T follicular helper cell (primary cell): ENCODE measurements at places on chromosomes 5 and 9.

GRCh38 chr5:134555890-134556311 is 30.4 kb downstream of the JADE2 start:
- DNase-seq = peak; percentile 77

DNA sequence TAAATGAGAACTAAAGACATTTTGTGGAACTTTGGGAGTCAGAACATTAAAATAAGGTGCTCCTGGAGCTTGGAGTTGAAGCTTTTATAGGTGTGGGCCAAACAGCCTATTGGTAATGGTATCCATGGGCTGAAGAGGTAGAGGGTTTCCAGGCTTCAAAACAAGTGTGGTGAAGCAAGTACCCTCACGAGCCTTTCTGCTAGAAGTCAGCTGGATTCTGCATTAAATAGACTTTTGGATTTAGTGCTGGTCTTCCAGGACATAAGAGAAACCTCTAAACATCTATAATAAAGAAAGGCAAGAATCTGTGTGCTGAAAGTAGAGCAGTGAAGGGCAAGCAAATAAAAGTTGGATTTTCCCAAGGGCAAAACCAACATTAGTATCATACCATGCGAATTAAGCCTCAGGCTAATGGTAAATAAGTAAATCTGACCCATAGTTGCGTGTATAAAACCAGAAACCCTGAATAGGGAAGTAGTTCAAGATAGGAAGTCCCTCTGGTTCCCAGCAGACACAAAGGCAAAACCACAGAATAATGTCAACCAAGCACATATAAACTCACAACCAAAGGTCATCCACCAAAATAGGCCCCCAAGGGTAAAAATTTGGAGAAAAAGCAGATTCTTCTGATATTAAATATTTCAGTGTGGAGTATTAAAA is 306.3 kb downstream of the TLE4 start:
- DNase-seq = no peak

DNA sequence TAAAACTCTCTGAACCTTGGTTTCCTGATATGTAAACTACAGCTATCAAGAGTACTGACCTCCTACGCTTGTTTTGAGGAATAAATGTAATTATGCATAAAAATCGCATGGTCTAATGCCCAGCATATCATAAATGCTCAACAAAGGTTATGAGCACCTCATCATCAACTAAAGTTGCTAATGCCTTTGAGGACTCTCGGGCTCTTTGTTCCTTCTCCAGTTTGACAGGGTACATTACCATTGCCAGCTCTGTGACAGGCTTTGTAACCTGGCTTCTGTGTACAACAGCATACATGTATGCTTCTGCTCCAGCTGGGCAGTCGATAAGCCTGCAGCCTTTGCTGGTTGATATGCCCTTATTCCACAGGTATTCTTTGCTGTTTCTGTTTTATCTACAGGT is 95.2 kb downstream of the C9orf152 start:
- DNase-seq = no peak

GRCh38 chr9:78788101-78788500 is 491.2 kb downstream of the PSAT1 start:
- DNase-seq = no peak

DNA sequence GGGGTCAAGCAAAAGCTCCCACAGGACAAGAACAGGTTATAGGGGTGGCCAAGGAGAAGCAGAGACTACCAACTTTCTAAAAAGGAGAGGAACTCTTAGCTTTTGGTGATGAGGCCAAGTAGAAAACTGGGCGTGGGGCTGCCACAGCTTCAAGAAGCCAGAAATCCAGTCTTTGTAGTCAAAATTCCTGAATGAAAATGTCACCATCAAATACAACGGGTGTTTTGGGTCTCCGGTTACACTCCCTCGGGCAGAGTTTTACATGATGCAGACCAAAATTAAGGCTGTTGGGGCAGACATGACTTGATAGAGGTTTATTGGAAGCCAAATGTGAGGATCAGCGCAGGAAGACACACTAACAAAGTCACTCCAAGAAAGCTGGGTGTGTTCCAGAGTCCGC is 29.4 kb upstream of the N4BP3 start:
- no peak for DNase-seq

GRCh38 chr5:848671-849111 is 2.1 kb downstream of the ZDHHC11 start:
- no peak for DNase-seq

GRCh38 chr5:172867761-172868435 is 33.8 kb downstream of the ERGIC1 start:
- DNase-seq = no peak

GRCh38 chr5:60675286-60675685 is 24.7 kb downstream of the DEPDC1B start:
- no peak for DNase-seq

GRCh38 chr5:154885439-154885838 is 27.0 kb downstream of the CNOT8 start:
- no peak for DNase-seq

GRCh38 chr9:28808042-28808441 is 1234.8 kb upstream of the C9orf72 start:
- no peak for DNase-seq

DNA sequence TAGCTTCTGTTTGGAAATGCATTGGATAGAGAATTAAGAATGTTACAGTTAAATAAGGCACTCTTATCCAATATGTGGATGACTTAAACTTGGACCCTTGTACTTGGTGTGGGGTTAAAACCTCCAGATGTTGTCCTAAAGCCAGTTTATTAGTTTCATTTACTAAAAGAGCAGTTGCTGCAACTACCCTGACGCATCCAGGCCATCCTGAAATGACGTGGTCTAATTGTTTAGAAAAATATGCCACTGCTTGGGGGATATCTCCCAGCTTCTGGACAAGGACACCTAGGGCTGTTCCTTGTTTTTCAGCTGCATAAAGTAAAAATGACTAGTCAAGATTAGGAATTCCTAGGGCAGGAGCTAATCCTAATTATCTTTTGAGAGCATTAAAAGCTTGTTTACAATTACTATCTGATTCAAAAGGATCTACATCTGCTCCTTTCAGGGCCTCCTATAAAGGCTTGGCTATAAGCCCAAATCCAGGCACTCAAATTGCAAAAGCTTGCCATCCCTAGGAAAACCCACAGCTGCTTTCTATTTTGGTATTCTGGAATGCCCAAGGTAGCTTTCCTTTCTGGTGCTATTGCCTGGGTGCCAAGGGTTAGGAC is 45.7 kb upstream of the SLCO4C1 start:
- DNase-seq = no peak

DNA sequence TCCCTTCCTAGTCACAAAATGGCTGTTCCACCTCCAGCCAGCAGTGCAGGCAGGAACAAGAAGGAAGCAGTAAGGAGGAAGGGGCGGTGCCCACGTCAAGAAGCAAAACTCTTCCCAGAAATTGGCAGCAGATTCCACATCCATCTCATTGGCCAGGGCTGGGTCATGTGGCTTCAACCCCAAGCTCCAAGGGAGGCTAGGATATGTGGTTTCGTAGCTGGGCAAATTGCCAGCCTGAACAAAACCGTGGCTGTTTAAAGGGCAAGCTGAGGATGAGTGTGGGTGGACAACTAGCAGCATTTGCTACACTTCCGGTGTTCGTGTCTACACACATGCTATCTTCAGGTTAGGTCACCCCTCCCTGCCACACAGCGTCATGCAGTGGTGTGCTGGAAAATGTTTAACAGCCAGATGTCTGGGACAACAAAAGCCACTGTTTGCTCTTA is 92.1 kb upstream of the MAP1B start:
- no peak for DNase-seq

GRCh38 chr9:128055344-128056040 is 11.6 kb downstream of the NAIF1 start:
- DNase-seq = no peak

GRCh38 chr5:16957304-16958196 is 21.5 kb upstream of the MYO10 start:
- no peak for DNase-seq

DNA sequence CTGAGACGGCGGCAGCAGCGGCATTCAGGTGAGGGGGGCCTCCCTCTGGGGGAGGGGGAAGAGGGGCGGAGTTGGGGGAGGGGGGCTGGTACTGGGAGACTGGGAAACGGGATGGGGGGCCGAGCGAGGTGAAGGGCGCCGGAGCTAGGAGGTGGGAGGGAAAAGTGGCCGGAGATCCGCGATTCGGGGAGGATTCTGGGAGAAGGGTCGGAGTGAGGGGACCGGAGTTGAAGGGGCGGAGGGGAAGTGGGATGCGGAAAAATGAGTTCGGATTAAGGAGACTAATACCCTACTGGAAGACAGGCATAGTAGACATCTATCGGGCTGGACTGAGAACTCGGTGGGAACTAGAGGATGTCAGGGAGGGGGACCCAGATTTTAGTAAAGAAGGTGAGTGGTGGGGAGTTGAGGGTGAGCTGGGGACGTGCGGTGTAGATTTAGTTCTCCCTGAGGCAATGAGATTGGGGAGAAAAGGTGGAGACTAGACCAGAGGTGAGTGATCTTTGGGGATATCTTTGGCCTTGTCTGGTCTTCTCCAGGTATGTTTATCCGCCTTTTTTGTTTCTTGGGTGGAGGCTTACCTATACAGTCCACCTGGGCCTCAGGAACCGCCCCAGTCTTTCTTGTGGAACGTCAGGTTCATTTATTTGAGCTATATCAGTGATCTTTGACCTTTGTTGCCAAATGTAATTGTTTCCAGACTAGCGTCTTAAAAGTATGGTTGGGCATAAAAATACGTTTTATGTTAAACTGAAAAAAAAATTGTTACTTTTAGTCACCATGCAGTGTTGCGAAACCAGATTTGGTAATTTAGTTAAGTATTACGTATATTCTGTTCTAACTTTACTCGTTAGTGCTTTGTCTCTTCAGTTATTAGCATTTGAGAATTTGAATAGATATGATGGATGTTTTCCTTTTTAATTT is 632 bp downstream of the UBAP1 start:
- DNase-seq = no peak

GRCh38 chr5:128870923-128871322 is 94.4 kb upstream of the SLC27A6 start:
- no peak for DNase-seq

DNA sequence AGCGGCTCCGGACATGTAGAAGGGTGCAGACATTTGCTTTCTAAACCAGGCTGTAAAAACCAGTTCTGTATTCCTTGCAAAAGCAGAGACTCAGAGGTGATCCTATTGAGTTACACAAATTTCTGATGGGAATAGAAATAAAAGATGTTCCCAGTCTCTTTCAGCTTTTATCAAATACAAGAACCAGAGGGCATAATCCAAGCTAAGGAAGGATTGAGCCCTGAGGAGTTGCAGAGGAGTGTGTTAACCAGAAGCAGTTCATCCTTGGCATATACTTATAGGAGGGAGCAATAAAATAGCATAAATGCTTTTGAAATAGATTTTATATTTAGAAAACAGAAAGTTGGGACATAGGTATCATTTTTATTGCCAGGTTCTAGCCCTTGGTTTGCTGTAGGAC is 75.3 kb downstream of the KIF4B start:
- no peak for DNase-seq

GRCh38 chr5:126468091-126468490 is 44.9 kb downstream of the GRAMD2B start:
- no peak for DNase-seq

GRCh38 chr5:10343486-10343885 is 10.0 kb upstream of the MARCHF6 start:
- no peak for DNase-seq
